AG09309 (cell line): ENCODE measurements at places on chromosomes 5 and 9.

GRCh38 chr9:28320616-28321015 lies 747.3 kb upstream of the C9orf72 start:
- DNase-seq: no peak

- DNase-seq: no peak
These were observed 152.7 kb downstream of the FSTL4 start for GRCh38 chr5:133459474-133460160.

DNA sequence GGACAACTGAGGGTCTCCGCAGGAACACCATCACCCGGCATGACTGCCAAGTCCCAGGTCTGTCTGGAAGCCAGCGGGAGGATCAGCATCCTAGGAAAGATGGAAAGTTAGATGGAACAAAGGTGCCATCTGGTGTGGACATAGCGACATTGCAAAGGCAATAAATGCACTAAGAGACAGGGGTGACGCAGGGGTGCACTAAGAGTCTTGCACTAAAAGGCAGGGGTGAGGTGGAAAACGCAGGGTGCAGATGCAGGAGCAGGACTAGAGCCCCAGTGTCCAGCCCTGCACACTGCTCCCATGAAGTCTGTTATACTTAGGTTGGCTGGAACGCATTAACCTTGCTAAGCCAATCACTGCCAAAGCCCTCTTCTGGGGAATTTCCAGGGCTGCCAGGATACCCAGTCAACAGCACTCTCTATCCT lies 15.5 kb downstream of the ATOX1 start:
- DNase-seq: no peak

DNA sequence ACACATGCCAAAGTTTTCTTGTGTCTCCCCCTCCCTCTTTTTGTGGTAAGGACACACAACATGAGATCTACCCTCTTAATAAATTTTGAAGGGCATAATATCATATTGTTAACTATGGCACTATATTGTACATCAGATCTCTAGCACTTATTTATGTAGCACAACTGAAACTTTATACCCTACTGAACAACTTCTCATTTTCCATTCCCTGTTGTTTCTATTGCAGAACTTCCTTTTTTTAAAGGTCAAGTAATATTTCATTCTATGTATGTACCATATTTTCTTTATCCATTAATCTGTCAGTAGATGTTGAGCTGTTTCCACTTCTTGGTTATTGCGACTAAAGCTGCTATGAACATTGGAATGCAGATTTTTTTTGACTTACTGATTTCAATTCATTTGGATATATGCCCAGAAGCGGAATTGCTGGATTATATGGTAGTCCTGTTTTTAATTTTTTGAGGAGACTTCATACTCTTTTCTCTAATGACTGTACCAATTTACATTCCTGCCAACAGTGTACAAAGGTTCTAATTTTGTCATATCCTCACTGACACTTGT lies 305.3 kb downstream of the PRR16 start:
- DNase-seq: peak; percentile 41

DNA sequence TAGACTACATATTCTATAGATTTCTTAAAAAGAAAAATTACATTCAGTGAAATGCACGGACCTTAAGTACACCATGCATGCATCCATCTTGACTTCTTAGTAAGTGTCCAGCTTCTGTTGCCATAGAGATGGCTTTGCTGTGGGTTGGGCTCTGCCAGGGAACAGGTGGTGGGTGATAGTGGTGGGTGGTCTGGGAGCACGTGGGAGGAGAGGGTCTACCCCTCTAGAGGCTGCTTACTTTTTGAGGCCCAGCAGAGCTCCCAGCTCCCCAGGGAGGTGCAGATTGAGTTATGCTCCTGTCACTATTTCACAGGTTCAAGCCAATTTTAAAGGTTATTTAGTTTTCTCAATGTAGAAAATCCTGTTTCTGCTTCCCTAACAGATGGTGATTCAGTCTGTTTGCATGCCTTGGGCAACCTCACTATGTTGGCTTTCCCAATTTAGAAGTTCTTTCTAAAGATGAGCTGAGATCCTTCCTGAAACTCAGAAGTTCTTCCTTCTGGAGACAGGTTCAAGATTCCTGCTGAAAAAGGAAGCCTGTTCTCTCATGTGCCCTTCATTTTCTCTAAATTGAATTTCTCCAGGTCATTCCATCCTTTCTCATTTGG lies 107.4 kb upstream of the LHFPL2 start:
- no peak for DNase-seq

- DNase-seq: no peak
These were observed 31.4 kb downstream of the TLX3 start for GRCh38 chr5:171340491-171340890.

DNA sequence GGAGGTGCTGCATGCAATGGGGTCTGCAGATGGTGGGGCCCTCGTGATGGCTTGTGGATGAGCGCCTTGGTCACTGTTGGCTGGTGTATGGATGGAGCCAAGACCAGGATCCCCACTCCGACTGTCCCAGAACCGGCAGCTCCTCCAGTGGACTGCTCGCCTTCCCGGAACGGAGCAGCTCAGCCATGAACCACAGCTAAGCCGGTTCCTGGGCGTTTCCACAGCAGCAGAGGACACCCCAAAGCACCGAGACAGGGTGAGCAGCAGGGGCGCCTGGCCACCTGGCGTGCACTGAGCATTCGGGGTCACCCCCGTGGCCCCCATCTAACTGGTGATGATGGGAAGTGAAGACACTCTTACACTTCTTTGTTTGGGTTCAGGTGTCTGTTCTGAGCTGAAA lies 26.1 kb downstream of the CCDC187 start:
- DNase-seq: no peak

DNA sequence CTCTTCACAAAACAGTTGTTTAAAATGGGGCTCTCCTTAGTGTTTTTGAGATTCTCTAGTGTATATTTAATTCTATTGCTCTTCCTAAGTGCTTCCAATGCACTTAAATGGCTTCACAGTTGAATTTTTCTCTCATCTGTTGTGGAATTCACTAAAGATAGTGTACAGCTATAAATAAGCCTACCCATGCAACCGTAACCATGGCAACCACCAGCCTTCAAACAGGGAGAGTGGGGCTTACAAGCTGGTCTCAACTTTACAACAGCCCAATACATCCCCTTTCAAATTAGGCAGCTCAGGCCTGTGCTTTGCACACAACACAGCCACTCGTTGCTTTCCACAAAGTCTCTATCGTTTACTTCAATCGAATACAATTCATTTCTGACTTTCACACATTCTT lies 144.0 kb upstream of the PLPPR1 start:
- no peak for DNase-seq

DNA sequence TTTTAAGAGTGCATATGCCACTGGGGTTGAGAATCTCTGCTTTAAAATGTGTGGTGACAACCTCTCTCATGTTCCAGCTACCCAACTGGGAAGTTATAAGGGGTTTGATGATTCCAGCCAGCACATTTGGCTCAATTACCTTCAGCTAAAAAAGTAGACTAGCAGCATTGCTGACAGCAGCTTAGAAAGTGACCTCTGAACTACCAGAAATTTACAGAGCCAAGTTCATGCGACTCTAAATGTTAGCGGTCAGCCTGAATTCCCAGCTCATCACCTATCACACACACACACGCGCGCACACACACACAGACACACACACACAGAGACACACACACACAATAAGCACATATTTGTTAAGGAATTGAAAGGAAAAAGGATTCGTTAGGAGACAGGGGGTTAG lies 377.5 kb downstream of the TMEM167A start:
- no peak for DNase-seq

DNA sequence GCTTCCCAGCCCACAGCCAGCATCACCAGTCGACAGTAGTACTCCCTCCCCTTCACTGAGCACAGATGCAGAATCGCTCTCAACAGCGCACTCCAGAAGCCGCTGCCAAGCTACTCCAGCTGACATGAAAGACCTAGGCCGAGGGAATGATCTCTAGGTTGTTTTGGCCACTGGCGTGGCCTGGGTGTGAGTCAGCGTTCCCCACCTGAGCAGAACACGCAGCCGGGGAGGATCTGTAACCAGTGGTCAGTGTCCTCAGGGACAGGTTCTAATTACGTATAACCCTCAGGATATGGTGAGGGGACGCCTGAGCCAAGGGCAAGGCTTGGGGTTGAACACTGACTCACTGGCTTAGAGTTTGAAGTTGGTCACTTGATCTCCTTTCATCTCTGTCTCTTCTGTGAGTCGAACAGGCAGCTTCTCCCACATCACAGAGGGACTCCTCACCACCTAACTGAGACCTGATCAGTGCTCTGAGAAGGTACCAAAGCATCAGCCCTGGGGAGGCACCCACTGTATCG lies 76.9 kb upstream of the IL17B start:
- no peak for DNase-seq

DNA sequence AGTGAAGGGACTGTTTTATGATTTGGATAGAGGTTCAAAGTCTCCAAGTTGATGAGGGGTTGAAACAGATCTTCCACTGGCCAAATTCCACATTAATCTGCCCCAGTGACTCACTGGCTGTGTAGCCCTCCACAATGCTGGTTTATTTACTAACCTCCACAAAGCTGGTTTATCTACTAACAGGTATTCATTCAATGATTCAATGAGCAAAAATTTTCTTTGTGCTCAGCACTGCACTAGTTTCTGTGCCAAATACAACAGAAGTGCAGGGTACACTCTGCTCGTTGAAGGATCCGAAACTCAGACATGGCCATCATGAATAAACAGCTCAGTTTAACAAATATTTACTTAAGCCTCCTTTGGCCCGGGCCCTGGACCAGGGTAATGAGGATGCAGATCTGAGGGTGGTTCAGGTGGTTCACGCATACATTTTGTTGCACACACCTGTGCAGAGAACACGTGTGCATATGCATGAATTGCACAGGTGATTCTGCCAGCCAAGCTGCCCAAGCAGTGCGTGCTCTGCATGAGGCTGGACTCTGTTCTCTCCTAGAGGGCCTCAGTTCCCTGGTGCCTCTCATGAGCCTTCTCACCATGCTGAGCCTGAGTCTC lies 71.0 kb downstream of the SH3PXD2B start:
- no peak for DNase-seq

DNA sequence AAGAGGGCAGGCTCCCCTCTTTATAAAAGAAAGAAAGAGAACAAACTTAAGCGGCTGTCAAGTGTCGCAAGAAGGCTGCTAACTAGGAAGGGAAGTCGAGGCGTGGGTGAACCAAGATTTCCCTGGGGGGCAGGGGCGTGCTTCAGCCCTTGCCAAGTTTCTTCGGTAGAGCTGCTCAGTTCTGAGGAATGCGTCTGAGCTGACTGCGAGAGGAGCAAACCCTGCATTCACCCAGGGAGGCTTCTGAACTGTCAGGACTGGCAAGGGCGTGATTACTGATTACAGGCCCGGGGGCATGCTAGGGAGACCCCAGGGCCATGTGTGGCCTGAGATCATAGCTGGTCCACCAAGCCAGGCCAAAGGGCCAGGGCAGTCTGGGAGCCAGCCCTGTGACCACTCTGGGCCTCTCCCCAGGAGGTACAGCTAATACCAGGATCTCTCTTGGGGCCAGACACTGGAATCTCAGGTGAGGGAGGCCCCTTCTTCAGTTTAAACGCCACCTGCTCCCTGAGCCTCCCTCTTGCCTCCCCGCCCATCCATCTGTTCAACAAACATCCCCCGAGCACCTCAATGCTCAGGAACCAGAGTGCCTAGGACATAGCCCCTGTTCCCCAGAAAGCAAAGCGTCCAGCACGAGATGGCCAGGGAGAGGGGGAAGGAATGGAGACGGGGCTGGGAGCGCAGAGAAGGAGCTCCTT lies 30.9 kb downstream of the SARDH start:
- no peak for DNase-seq

- DNase-seq: no peak
These were observed 23.1 kb downstream of the CMYA5 start for GRCh38 chr5:79712741-79713140.

DNA sequence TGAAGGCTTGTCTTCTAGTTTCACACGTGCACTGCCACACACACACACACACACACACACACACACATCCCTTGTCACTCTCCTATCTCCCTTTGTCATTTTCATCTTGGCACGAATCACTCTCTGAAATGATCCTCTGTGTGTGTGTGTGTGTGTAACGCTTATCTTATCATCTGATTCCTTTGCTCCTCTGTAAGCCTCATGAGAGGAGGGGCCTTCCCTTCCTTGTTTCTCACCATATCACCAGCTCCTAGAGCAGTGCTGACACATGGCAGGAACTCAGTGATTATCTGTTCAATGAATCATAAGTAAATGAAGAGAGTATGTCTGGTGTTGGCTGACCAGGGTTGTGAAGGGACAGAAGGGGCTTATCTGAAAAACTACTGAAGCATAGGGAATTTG lies 53.3 kb downstream of the PDE4D start:
- no peak for DNase-seq

DNA sequence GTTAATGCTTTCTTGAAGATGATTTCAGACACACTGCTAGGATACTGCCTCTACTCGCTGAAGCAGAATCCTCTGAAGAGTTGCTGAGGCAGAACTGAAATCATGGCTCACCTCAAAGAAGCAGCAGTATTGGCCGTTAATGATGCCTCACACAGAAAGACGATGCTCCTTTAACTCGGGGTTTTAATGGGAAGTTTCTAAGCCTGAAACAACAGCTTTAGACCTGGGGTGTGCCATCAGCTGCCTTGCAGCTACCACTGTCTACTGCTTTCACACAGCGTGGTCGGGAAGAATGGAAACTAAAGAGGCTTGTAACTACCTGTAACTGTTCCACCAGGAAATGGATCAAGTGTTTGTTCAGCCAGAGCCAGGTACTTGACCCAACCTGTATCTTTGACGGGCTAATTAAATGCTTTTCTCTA lies at the start of gene CTXN3:
Gene CTXN3, plus strand, starts transcription at position 65 of the 422 bp plus-strand sequence. CDS start 8,440 bp downstream, outside the sequence.
- DNase-seq: no peak

GRCh38 chr5:132473019-132473531 lies 17.5 kb downstream of the IRF1 start:
- DNase-seq: no peak

DNA sequence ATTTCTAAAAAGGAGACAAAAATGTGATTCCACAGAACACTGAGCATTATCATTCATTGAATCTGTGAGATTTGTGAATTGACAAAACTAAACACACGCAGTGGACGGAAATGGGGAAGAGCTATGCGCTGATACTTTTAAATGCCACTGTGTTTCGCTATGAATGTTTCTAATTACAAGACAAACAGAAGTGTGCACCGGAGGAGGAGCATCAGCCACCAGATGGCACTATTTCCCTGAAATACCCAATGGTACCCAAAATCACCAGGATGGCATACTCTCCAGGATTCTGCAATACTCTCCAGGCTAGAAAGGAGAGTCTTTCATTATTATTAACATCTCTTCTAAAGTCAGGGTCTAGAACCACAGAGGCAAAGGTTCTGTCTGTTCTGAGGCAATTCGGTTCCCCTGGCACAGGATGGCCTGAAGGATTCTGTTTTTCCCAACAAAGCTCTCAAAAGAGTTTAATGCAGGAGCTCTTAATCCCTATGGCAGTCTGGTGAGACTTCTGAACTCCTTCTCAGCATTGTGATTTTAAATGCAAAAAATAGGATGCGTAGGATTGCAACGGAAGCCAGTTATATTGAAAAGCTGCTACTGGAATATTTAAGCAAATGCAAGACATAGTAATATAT lies 13.8 kb upstream of the PUM3 start:
- no peak for DNase-seq

DNA sequence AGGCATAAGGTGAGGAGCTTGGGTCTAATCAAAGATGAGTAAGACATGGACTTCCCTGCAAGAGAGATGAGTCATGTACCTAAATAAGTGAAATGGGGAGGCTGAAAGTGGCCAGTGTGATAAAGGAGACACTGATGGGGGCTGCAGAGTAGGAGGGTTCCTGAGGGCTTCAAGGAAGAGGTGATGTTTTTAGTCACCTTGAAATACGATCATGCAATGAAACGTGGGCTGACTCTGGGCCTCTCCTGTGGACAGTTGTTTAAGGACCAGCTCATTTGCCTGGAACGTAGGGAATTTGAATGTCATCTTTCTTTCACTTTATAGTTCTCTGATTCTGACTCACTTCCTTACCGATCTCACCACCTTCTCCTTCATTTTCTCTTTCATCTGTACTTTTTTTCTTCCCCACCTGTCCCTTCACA lies 49.6 kb upstream of the CPLX2 start:
- DNase-seq: no peak
